ENCODE measurements at places on chromosomes 16 and 17.

DNA sequence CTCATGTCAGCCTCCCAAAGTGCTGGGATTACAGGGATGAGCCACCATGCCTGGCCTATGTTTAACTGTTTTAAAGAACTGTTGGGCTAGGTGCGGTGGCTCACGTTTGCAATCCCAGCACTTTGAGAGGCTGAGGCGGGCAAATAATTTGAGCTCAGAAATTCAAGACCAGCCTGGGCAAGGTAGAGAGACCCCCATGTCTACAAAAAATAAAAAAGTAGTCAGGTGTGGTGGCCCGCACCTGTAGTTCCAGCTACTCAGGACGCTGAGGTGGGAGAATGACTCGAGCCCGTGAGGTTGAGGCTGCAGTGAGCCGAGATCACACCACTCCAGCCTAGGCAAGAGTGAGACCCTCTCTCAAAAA, 1.9 kb upstream of the ITGAL start:
- DNase-seq, result no peak

DNA sequence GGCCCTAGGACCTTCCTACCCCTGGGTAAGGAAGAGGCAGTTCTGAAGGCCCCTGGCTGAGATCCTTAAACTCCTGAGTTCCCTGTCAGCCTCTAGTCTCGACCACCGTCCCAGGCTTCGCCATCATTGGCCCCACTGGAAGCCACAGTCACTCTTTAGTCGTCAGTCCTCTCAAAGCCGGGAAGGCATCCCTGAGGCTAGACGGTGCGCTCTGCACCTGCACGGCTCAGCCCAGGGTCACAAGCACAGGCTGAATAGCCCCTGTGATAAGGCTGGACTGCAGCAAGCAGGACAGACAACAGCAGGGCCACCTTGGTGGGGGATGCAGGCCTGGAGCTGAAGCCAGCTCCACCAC, 3.3 kb upstream of the HEXIM1 start:
- no peak for DNase-seq

GRCh38 chr16:24430954-24431760, 108.2 kb upstream of the RBBP6 start:
- DNase-seq, result no peak

GRCh38 chr17:72099919-72100318, 20.9 kb upstream of the SOX9 start:
- no peak for DNase-seq

GRCh38 chr17:31393749-31394146, 2.3 kb downstream of the RAB11FIP4 start:
- DNase-seq, result no peak

DNA sequence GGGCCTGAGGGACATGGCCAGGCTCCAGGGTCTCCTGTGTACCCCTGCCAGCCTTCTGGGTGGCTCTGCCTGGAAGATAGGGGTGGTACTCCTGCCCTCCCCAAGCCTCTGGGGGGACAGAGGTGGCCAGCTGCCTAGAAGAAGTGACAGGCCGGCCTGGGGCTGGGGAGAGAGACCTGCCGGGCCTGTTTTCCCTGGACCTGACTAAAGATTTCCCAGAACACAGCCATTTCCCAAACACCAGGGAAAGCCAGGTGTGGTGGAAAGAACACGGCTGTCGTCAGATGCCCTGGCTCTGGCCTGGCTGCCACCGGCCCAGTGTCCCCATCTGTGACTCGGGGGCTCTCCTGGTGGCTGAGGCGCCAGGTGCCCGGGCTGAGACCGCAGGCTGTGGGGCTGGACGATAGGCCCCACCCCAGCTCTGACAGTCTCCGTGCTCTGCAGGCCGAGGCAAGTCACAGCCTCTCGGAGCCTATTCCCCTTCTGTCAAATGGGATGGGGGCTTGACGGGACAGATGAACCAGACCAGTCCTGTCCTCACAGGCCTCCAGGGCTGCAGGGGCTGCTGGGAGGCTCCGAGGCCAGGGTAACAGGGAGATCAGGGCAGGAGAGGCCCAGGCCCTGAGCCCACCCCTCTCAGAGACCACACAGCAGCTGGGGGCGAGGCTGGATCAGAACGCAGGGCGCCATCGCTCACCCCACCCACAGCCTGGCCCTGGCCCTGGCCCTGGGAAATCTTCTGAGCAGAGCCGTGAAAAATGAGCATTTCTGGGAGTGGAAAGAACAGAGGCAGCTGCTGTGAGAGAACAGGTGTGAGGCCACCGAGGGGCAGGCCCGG, 33.1 kb downstream of the CTU2 start:
- no peak for DNase-seq

- DNase-seq, result no peak
Observed at GRCh38 chr17:68707031-68707430, 105.9 kb upstream of the FAM20A start.

GRCh38 chr17:11644265-11645212, 46.3 kb downstream of the DNAH9 start:
- peak; percentile 30 for DNase-seq

- DNase-seq, result no peak
Observed at GRCh38 chr17:43543771-43544575, 2.2 kb downstream of the ETV4 start.

GRCh38 chr17:78924481-78925151, 571 bp downstream of the TIMP2 start:
- DNase-seq, result no peak

GRCh38 chr17:58757162-58757613, 1.5 kb downstream of the PPM1E start:
- no peak for DNase-seq

DNA sequence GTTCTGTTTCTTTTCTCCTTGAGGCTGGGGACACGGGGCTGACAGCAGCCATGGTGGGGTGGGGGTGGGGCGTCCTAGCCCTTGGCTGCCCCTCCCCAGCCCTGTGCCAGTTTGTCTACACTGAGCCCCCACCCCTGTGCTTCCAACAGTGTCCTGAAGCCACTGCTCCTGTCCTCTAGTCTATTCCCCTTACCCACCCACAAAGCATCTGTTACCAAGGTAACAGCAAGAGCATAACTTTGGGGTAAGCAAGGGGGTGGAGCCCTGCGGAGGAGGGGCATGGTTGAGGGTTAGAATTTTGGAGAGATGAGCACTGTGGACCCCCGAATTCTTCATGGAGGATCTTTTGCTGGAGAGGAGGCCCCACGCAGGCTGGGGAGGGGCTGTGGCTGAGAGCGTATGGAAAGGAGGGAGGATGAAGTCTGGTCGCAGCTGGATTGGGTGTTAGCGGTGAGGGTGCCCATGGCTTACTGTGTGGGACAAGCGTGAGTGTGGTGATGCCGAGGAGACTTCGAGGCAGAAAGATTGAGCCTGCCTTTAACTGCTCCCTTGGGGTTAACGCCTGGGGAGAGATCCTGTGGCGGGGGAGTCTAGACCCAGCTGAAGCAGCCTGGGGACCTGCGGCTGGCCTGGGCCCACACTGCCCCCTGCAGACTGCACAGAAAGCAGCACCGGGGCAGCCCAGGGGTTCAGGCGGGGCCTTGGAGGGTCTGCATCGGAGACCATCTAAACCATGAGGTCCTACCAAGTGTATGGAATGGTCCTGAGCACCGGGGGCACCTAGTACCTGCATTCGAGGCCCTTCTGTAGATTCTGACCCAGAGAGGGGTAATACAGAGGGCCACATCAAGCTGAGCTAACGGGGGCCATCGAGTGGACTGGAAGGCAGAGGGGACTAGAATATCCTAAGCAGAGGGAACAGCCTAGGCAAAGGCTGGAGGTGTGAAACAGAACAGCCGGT, 6.1 kb upstream of the STAC2 start:
- no peak for DNase-seq

DNA sequence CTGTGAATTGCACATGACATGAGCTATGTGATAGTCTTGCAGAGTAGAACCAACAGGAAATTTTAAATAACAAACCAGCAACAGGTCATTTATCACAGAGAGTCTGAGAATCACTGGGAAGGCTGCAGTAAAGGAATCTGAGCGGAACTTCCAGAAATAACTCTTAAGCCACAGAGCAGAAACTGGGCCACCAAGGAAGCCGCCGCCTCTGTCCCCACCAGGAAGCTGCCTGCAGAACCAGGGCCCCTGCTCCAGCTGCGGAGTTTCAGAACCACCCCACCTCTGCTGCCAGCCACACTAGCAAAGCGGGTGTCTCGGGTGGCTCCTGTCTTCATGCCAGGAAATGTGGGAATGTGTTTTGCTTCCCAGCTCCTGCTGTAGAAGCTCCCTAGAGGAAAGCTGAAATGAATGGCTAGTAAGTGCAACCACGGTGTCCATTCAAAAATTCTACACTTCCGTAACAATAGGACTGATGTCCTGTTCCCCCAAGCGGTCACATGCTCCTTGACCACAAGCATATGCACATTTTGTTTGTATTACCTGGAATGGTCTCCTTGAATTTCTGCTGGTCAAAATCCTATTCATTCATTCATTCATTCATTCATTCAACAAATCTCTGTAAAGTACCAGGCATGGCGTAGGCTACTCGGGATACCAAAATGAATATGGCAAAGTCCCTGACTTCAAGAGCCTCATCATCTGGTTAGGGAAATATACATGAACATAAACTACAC, 7.7 kb upstream of the ITPRIPL2 start:
- DNase-seq, result no peak

- no peak for DNase-seq
Observed at GRCh38 chr17:50596191-50597037, 35.9 kb downstream of the CACNA1G start.

DNA sequence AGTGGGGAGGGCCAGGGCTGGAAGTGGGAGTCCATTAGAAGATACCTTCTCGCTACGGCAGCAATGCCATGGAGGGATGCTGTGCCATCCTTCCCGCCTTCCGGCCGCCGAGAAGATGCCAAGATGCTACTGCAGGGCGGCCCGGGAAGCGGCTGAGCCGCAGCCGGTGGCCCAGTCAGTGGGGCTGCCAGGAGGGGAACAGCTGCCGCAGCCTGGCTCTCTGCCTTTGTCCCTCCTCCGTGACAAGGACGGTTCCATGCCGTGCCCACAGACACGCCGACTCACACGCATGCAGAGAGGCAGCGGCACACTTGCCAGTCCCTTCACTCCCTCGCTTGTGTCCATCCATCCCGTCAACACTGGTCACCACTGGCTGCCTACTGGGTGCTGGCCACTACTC, 20.2 kb upstream of the NCBP3 start:
- DNase-seq, result no peak

- DNase-seq, result no peak
Observed at GRCh38 chr17:6868582-6868981, 37.1 kb upstream of the TEKT1 start.

GRCh38 chr17:12618557-12618956, 47.1 kb upstream of the MYOCD start:
- DNase-seq, result no peak

DNA sequence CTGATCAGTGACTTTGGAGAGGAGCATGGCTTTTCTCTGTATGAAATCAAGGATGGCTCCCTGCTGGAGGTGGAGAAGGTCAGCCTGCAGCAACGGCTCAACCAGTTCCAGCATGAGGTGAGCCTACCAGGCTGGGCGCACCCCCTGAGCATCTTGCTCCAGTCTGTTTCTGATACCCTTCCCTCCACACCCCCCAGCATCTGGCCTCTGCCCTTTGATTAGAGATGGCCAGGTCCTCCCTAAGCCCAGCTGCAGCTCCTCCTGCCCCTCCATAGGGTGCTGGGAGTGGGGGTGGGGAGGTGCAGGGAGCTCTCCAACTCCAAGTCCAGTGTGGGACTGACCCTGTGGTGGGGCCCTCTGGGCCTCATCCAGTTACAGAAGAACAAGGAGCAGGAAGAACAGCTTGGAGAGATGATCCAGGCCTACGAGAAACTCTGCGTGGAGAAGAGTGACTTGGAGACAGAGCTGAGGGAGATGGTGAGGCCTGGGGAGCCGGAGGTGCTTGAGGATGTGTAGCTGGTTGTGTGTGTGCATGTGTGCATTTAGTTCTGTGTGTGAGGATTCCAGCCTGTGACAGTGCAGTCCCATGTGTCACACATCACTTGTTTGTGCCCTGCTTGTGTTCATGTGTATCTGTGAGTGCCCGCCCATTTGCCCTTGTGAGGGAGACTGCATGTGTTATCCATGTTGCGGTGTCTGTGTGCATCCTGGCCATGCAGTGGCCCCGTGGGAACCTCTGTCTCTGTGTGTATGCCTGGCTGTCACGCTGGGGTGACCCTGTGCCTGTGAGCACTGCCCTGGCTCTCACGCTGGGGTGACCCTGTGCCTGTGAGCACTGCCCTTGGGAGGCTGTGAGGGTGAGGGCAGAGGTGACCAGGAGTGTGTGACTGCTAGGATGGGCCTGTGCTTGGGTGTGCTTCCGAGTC, 3.0 kb downstream of the TBKBP1 start:
- DNase-seq, result no peak

GRCh38 chr17:67107811-67108775, 63.7 kb downstream of the CACNG1 start:
- no peak for DNase-seq

DNA sequence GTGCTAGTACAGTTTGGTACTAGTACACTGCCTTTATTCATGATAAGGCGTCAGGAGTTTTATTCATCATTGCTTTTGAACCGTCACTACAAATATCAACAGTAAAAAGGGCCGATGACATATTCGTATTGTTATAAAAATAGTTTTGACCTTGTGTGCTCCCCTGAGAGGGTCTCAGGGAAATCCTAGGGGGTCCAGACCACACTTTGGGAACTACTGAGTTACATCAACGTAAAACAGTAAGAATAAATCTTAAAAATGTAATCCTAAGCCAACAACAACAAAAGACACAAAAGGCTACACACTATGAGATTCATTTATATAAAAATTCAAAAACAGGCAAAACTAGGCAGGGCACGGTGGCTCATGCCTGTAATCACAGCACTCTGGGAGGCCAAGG, 11.2 kb downstream of the MYH10 start:
- no peak for DNase-seq

GRCh38 chr17:33517746-33518145, 224.7 kb upstream of the ASIC2 start:
- DNase-seq, result no peak

DNA sequence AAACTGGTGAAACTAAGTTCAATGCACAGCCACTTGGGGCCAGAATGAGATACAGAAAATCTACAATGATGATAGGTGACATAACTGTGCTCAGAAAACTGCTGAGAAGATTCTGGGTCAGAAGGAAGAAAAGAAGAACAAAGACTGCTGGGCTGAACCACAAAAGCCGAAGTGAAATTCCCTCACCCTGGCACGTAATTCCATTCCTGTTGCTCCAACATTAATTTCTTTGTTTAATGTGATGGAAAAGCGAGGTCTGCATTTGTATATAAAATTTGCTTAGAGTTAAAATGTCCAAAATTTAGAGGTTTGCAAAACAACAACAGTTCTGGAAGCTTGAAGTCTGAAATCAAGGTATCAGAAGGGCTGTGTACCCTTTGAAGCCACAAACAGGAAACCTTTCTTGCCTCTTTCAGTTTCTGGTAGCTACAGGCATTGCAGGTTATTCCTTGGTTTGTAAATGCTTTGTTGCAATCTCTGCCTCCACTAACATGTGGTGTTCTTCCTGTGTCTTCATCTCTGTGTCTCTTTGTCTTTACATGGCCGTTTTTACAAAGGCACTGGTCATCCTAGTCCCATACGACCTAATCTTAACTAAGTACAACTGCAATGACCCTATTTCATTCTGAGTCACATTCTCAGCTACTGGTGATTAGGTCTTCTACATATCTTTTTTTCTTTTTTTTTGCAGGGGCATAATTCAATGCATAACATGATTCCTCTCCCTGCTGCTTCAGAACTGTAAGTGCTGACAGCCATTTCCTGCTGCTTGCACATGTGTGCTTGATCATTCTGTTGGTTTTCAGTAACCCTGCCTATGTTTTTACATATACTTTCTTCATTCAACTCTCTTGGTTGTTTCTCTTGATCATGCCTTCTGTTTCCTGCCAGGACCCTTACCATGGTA, 603.0 kb upstream of the CDH8 start:
- DNase-seq, result no peak

- no peak for DNase-seq
Observed at GRCh38 chr16:10114409-10114808, 67.8 kb downstream of the GRIN2A start.

All from NCI-H2029 treated with DMSO at 0.1 percent for 48 hours (cell line).